ENCODE measurements at places on chromosomes 5 and 9.

GRCh38 chr9:96232539-96233241 lies 69.3 kb downstream of the HSD17B3 start:
- DNase-seq: peak; percentile 18

DNA sequence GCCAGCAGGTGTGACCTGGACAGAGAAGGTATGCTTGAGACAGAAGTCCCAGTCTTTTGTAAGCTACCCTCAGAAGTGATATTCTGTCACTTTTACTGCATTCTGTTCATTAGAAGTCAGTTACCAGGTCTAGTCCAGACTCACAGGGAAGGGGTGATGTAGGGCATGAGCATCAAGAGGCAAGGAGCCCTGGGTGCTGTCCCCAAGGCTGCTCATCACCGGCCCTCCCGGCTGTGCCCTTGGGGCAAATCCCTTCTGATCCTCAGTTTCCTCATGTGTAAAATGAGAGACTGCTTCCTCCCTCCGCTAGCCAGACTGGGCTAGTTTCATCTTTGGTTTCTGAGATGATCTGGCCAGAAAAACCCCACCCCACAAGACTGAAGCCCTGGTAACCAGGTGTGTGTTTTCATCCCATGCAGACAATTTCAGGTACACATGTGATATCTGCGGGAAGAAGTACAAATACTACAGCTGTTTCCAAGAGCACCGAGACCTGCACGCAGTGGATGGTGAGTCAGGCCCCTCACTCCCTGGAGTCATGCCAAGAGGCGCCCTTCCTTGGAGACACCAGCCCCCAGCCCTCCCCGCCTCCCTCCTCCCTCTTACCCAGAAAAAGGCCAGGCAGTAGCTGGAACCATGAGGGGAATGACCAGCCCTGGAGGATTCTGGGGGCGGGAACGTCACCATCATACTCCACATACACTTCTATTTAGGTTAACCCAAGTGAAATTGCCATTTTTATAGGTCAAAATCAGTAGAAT lies 71.0 kb downstream of the AMBP start:
- DNase-seq: no peak

- no peak for DNase-seq
These were observed 1.2 kb upstream of the SLC1A3 start for GRCh38 chr5:36605241-36605640.

- no peak for DNase-seq
These were observed 187.5 kb upstream of the PRDM9 start for GRCh38 chr5:23319901-23320300.

- peak; percentile 12 for DNase-seq
These were observed 52.7 kb downstream of the RNF145 start for GRCh38 chr5:159156426-159157238.

GRCh38 chr9:77975806-77976205 lies 55.8 kb downstream of the GNAQ start:
- no peak for DNase-seq

DNA sequence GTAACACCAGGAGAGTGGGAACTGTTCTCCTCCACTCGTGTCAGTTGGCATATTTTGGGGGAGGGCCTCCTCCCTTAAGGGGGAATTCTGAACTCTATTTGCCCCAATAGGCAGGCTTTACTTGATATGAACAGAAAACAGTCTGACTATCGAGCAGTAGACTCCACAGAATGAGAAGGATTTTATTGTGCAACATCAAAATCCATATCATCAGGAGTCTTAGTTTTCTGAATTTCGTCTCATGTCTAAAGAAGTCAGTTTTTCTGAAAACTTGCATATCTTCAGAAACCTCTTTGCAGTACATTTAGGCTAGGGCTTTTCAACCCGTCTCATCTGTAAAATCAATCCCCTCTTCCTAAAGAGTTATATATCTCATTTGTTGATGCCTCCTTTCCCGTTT lies 96.2 kb downstream of the AUH start:
- no peak for DNase-seq

DNA sequence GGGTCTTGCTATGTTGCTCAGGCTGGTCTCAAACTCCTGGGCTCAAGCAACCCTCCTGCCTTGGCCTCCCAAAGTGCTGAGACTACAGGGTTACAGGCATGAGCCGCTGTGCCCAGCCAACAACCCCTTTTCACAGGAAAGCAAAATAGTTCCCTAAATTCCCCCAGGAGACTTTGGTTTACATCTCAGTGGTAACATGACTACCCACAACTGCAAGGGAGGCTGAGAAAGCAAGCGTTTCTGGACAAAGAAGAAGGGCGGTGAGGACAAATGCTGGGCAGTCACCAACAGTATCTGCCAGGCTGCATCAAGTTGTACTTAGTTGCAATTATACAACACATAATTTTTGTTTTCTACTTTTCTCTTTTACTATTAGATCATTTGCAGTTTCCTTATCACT lies 7.4 kb upstream of the ADGRD2 start:
- no peak for DNase-seq

All from stimulated activated CD4-positive, alpha-beta T cell treated with anti-CD3 and anti-CD28 coated beads, Interleukin-15, amount 100 ng/mL, for 48 hours (primary cell).